ENCODE measurements at places on chromosomes 4 and X.

GRCh38 chr4:185786422-185786821 lies 25.6 kb downstream of the SORBS2 start:
- no peak for DNase-seq

DNA sequence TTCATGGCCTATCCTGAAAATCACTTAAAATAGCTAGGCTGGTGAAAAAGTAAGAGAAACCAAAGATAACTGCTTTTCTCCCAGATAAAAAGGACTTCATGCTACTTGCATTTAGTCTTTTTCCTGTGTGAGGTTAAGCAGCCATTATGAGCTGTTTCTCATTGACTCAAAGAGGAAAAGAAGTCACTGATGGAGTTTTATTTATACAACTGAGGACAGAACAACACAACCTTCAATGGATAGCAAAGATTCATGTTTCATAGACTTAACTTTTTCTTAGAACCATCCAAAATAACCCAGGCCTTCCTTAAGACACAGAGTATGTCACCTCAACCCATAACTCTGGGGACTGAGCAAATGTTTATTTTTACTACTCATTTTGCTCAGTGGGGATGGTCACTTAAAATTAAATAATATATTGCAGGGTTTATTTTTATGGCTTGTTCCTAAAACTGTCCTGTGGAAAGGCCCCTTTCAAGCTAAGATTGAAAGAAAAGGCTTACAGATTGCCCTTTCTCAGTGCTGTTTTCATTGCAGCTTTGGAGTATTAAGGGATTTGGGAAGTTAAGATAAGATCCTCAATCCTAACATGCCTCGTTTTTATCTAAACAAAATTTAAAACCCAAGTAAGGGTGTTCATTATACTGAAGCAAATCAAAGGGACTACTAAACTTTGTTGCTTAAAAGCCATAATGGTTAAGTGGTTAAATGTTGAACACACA lies 252.6 kb upstream of the MAD2L1 start:
- no peak for DNase-seq

GRCh38 chrX:87299563-87300160 lies 217.9 kb upstream of the KLHL4 start:
- no peak for DNase-seq

DNA sequence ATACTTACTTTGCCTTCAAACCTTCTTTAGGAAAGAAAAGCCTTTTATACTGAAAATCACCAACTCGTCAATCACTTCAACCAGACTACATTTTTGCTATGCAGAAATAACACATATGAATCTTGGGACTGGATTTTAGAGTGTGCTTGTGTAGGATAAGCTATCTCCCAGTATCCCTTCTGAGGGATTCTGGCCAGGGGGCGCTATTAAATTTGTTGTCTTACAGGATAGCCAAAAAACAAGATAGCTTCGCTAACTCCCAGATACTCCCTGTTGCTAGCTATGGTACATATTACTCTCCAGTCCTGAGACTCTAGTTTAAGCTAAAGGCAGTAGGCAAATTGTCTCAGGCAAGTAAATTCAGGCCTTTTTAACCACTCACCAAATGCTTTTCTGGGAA lies 167.2 kb downstream of the LHFPL1 start:
- DNase-seq = no peak

- DNase-seq = no peak
Measured at GRCh38 chr4:111648056-111648455, 497.2 kb upstream of the FAM241A start.

- DNase-seq = no peak
Measured at GRCh38 chr4:107834241-107834794, 9.6 kb downstream of the SGMS2 start.

DNA sequence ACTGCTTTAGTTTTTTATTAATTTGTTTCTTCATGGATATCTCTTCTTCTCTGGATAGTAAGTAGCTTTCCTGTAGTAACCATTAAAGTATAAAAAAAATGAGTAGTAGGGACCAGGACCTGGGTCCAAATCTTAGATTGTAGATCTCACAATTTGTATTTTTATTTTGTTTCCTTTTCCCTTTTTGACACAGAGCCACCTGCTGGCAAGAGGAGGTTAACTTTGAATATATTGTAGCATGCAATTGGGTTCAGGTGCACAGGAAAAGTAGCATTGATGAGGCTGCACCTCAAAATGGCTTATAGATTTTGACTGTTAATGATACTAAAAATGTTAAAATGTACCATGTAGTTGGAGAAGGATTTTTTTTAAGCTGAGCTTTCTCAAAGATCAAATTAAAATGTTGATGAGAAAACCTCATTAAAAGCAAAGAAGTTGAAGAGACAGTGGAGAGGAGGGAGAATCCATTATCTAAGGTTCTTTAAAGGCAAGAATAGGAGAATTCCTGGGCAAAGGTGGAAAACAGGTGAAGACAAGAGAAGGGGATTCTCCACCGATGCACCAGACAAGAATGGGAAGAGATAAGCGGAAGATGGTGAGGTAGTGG lies 48.3 kb upstream of the HPGDS start:
- DNase-seq = no peak

GRCh38 chrX:129693354-129693753 lies 38.6 kb upstream of the APLN start:
- DNase-seq = no peak

DNA sequence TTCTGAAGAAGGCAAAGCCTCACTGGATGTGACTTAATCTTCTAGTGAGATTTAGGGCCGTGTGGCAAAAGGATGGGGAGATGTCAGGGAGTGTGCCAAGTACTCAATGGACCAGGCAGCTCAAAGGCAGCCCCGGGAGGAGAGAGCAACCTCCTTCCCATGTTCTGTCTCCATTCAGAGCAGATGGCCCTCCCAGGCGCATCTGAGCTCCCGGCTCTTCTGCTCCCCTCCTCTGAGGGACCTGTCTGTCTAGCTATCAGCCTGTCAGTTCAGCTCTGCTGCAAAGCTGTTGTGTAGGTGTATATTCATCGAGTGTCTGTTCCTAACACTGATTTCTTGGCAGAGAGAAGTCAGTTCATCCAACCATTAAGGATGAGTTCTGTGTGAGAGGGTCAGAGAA lies 10.9 kb upstream of the PORCN start:
- DNase-seq = no peak

DNA sequence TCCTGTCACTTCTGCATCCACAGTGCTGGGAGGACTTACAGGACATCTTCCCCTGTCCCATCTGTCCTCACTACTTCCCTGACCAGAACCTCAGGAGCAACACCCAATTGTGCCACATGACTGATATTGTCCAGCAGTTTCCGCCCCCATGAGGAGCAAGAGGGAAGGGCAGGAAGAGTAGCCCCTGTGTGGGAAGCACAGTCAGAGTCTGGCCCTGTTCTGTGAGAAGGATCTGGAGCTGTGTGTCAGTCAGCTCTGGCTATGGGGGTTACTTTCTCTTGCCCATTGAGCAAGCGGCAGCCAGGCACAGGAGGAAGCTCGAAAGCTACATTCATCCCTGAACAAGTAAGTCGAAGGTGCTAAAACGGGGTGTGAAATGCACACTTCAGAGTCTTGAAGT lies 14.8 kb upstream of the TRIM60 start:
- no peak for DNase-seq

GRCh38 chr4:24105327-24106038 lies 215.6 kb upstream of the PPARGC1A start:
- no peak for DNase-seq

DNA sequence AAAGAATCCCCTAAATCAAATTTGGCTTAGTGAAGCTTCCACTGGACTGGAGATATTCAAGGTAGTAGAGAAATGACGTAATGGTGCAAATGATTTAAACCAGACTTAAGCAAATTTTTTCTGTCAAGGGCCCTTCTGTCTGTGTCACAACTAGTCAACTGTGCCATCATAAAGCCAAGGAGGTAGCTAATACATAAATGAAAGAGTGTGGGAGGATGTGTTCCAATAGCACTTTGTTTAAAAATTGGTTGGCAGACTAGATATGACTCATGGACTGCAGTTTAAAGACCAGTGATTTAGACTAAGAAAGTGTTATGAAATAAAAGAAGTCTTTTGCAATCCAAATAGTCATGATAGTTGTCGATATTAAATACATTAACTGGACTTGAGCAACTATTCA lies 24.3 kb upstream of the TEX13C start:
- no peak for DNase-seq

- no peak for DNase-seq
Measured at GRCh38 chr4:15240764-15241163, 187.1 kb upstream of the C1QTNF7 start.

DNA sequence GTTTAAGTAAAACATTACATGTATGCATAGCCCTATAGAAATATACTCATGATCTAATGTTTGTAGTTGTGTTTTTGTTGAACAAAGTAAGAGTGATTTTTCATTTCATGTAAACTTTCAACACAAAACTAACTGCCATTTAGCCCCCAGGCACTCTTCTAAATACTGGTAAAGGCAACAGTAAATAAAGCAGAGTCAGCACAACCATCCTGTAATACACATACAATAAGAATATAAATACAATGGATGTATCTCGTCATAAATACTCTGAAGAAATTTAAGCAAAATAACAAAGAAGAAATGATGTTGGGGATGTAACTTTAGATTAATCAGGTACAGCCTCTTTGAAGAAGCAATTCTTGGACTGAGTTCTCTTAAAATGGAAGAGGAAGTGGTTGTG lies 821.2 kb downstream of the ARAP2 start:
- no peak for DNase-seq

DNA sequence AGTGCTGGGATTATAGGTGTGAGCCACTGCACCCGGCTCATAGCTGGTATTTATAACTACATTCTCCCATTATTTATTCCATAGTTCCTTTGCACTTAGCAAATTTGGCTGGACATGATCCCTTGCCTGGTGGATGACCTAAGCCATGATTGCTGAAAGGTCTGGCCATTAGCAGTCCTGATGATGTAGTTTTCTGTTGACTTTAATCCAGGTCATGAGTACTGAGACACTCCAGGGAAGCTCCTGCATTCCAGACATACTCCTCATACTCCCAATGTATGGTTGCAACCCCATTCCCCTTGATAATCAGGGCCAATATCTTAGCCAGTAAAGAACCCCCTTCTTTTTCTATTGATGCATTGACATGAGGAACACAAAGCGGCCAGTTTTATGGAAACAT lies 24.4 kb upstream of the MGST2 start:
- DNase-seq = no peak

GRCh38 chr4:11105715-11106114 lies 323.0 kb downstream of the HS3ST1 start:
- no peak for DNase-seq

DNA sequence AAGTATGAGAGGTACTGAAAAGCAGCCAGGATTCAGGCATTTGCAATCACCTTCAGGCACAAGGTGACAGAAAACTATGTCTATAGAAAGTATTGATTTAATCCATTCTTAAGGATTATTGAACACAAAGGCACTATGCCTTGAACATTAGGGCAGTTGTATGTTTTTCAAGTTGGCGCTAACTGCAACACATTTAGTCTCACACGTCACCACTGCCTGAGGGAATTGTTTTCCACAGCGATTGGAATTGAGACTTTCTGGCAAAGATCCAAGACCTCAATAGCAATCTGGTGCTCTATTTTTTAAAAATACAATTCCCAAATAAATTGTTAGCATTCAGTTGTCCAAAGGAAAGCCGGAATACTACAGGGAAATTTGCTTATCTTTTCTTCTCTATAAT lies 52.7 kb upstream of the FTHL17 start:
- DNase-seq = no peak

- no peak for DNase-seq
Measured at GRCh38 chr4:157558016-157558415, 337.5 kb downstream of the GRIA2 start.

GRCh38 chrX:16552546-16552945 lies 97.4 kb upstream of the S100G start:
- DNase-seq = no peak

DNA sequence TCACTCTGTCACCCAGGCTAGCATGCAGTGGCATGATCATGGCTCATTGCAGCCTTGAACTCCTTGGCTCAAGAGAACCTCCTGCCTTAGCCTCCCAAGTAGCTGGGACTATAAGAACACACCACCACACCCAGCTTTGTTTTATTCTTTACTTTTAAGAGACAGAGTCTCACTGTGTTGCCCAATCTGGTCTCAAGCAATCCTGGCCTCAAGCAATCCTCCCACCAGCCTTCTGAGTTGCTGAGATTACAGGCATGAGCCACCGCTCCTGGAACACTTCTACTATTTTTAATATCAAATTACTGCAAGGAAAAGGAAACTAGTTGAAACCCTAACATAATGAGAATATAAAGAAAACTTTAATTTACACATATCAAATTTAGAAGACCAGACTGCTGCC lies 85.4 kb downstream of the FAM13A start:
- DNase-seq = no peak

DNA sequence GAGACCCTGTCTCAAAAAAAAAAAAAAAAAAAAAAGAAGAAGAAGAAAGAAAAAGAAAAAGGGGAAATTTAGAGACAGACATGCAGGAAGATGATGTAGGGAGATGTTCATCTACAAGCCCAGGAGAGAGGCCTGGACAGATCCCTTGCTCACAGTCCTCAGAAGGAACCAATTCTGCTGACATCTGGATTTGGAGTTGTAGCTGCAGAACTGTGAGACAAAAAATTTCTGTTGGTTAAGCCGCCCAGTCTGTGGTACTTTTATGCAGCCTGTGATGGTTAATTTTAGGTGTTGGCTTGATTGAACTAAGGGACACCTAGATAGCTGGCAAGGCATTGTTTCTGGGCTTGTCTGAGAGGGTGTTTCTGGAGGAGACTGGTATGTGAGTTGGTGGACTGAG lies 10.1 kb upstream of the STIM2 start:
- DNase-seq = no peak

- no peak for DNase-seq
Measured at GRCh38 chr4:146338512-146338911, 124.2 kb downstream of the REELD1 start.

- no peak for DNase-seq
Measured at GRCh38 chr4:145876531-145877180, 62.0 kb downstream of the ZNF827 start.

- DNase-seq = no peak
Measured at GRCh38 chr4:171650543-171650942, 162.7 kb upstream of the GALNTL6 start.

- DNase-seq = no peak
Measured at GRCh38 chr4:108426493-108426892, 193.9 kb upstream of the RPL34 start.

- no peak for DNase-seq
Measured at GRCh38 chr4:184938871-184939270, 79.4 kb upstream of the HELT start.

DNA sequence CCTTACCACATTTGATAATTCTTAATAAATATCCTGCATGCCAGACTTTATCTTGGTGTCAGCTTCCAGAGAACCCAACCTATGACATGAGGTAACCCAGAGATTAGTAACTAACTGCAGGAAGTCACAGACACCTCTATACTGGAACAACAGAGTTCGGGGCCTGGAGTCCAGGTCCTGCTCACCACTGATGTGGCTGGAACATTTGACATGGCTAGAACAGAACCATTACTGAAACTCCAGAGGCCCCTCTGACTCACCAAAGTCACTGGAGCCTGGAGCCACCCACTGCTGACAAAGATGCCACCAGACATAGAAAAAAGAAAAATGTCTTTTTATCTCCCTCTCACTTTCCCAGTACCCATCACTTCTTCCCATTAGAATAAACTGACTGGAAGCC lies 403.7 kb downstream of the MID1IP1 start:
- DNase-seq = no peak
